ENCODE measurements at places on chromosomes 6 and 20.
A peak's percentile ranks its signal among the peaks of the same experiment; 100 is the strongest.

DNA sequence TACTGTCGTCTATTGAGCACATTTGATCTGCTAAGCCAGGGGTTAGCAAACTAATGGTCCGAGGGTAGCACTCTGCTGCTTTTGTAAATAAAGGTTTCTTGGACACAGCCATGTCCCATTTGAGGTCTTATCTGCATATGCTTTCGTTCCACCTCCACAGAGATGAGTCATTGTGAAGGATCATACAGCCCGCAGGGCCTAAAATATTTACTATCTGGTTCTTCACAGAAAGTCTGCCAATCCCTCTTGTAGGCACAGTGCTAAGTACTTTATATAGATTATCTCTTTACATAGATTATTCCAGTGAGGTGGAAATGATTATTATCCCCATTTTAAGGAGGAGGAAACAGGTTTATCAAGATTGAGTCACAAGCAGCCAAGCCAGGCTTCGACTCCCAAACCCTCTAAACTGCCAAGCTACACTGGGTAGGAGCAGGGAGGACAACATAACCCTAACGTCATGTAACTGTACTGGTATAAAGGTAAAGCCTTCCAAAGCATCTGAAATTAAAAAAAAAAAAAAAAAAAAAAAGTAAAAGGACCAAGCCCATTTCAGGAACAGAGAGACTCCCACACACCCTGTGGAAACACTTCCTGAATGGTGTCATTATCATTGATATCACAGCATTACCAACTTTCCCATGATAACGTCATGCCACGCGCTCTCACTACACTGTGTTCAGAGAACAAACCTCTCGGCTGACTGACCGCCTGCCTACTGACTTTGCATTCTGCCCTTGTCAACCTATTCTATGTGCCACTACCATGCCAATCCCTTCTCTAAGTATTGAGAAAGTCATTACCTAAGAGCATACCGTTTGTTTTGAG lies 101.0 kb downstream of the KIF16B start:
- DNase-seq, result no peak

DNA sequence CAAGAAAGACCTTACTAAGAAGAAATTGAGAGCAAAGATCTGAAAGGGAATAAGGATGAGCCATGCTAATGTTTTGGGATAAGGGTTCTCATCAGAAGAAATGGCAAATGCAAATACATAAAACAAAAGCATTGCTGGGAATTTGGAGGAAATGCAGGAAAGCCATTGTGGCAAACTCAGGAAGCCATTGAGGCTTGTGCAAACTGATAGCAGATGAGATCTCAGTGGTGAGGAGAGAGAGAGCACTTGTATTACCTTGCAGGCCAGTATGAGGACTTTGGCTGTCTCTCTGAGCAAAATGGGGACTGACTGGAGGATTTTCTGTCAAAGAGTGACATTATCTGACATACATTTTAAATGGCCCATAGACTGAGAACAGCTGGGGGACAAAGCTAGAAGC lies 103.0 kb downstream of the ADGRB3 start:
- no peak for DNase-seq

DNA sequence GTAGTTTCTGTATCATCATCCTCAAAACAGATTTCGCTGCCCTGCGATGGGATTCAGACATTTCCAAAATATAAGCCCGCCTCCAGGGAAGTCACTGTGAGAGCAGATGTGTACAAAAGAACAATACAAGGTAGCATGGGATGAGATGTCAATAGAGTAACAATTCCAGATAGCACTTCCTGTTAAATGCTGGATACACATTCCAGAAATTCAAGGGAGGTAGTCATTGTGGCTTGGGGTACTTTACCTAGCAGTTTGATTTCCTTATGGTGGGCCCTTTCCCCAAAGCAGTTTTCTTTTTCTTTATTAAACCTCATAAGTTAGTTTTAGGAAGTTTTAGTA lies 2.5 kb downstream of the RNF217 start:
- DNase-seq, result no peak

- no peak for DNase-seq
Measured at GRCh38 chr6:22513667-22514066, 55.7 kb upstream of the HDGFL1 start.

DNA sequence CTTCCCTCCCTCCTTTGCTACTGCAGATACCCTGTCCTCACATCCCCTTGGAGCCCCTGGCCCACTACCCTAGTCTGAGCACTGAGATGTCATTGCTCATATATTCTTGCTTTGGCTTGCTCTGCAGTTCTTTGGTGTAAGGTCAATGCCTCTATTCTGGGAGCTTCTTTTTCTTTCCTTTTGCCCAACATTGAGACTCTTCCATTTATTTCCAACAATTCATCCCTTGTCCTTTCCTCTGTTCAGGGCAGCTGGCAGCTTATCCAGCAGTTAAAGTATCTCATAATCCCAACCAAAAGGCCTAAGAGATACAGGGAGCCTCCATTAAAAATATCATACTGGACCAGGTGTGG lies 23.6 kb downstream of the L3MBTL1 start:
- no peak for DNase-seq

- DNase-seq, result no peak
Measured at GRCh38 chr6:99014061-99014460, 66.3 kb upstream of the FBXL4 start.

DNA sequence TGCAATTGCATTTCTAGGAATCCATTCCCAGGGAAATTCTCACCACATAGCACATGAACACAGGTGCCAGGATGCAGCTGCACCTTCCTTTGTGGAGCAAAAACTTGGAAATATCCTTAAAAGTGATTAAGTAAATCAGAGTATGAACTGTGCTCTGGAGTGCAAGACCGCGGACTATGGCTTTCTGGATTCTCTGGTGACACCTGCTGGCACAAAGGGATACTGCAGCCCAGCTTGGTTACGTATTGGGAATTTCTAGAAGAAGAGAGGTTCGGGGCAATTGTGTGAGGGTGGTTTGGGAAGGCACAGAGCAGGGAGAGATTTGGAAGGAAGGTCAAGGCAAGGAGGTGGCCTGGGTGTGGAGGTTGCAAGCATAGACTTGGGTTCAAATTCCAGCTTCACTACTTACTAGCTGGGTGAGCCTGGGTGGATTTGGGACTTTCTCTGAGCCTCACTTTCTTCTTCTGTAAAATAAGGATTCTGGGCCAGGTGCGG lies 15.9 kb upstream of the PEDS1 start:
- peak; percentile 85 for DNase-seq

GRCh38 chr6:168225471-168225911 lies 94.1 kb downstream of the DACT2 start:
- no peak for DNase-seq

DNA sequence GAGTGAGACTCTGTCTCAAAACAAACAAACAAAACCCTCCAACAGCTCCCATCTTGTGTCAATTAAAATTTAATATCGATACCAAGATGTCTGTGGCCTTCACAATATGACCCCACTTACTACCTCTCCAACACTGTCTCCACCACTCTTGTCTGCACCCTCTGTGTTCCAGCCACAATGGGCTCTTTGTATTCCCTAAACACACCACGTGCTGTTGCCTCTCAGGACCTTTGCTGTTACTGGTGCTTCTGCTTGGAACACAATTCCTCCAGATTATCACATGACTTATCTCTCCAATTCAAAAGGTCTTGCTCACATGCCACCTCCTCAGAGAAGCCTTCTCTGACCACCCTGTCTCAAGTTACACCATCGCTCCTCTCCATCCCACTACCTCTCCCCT lies 6.0 kb upstream of the HCK start:
- DNase-seq, result no peak

DNA sequence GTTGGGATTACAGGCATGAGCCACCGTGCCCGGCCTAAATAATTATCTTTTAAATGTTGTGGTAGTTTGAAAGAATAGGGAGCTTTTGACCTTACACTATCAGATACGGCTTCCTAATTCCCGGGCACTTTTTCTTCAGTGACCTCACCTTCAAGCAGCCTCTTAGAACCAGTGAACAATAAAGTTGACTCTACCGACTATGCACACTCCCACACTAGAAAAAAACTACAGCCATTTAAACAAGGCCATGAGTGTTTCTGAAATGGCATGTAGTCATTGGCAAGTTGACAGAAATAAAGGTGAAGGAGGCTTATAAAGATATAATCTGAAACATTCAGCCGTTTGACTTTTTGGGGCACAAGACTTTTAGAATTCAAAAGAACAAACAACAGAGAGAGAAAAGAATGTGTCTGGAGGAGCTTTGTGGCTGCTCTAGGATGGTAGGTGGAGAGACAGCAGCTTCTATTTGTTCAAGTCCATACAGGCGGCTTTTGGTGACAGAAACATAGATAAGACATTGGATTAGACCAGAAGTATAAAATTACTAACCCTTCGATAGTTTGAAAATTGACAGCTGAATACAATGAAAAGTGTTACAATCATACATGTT lies 75.2 kb downstream of the GJA1 start:
- DNase-seq, result no peak

DNA sequence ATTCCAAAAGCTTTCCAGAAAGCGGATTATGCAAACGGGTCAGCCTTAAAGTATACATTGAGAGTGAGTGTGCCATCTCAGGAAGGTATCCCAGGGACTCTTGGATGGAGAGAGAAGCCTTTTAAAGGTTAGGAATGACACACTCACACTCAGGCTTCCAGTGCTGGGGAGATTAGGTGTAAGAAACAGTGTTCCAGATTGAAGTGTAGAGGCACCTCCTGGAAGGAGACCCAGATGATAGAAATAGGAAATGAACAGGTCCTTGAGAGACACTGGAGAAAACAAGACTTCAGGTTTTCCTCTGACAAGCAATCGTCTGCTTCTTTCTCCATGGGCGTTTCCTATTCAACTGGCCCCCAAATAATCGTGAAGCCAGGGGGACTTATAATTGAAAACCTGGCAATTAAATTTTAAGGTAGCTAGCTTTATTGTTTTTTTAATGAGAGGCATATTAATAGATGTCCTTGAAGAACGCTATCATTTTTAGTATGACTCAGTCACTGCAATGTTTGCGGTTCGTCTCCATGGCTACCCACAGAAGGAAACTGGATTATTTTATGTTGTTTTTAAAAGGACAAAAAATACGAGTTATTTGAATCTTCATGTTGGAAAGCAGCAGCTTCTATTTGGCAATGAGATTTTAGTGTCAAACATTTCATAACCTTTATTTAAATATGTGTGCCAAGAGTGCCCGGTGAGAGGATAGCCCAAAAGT lies 85.3 kb downstream of the TRMT6 start:
- DNase-seq, result peak; percentile 19

DNA sequence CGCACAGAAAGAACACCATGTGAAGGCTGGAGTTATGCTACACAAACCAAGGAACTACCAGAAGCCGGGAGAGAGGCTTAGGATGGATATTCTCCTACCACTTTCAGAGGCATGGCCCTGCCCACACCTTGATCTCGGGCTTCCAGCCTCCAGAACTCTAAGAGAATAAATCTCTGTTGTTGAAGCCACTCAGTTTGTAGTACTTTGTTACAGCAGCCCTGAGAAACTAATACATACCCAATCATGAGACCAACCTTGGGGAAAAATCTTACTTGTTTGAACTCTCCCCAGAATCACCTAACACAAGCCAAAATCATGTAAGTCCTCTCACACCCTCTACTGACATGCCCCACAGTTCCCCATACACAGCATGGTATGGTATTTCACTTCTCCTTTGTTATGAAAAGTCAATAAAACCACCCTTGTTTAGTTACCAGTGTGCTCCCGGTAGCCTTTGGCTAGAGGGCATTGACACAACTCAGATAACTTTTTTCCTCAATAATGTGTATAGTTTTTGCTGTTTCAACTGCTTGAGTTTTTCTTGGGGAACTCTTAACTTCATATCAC lies 40.7 kb upstream of the SLC2A12 start:
- no peak for DNase-seq

DNA sequence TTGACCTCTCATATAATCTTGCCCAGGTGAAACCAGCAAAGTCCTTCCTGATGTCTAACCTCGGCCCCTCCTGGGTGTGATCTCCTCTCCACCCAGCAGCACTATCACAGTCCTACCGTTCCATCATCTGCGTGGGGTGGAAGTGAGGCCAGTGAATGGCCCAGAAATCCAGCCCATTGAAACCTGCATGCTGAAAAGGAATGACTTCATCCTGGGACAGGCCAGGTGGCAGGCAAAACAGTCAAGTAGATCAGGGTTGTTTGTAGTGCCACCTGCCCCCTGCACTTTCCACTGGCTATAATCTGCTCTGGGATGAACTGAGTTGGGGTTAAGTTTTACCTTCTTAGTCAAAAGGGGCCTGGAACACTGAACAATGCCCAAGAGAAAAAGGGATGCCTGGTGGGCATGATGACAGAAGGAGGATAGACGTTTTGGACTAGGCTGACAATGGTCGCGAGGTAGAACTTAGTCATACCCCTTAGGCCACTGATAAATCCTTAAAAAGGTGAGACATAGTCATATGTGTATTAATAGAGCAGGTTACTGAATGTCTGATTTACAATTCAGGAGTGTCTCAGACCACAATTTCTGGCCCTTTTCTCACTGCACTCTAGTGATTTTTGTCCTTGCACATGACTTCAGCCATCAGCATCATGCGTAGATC lies 8.1 kb upstream of the HSP90AB1 start:
- DNase-seq, result no peak

GRCh38 chr6:157656437-157656997 lies 166.5 kb upstream of the SNX9 start:
- no peak for DNase-seq

GRCh38 chr20:45230631-45231030 lies 9.5 kb downstream of the SEMG2 start:
- DNase-seq, result no peak

DNA sequence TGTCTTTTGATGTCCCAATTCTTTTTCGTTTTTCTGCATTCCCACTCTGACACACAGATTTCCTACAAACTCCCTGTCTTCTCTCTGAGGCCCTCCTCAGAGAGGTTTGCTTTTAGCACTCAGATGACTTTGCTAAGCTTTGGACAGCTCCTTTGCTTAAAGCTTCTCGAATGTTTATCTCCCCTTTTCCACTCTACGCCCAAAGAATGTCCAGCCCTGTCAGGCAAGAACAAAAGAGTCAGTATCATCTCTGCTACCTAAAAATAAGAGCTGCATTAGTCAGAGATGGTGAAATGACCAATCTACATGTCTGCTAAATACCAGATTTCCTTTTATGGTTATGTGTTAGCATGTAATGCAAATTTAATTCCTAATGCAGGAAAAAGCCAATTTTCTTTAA lies 56.8 kb downstream of the PREP start:
- DNase-seq, result no peak

- DNase-seq, result peak; percentile 85
Measured at GRCh38 chr6:34791701-34792604, at the start of gene BLTP3A. Gene BLTP3A (plus strand): TSS chr6:34792083. CDS start chr6:34792251, 168 bp downstream.

- DNase-seq, result peak; percentile 91
Measured at GRCh38 chr20:63639093-63639975, 12.4 kb upstream of the GMEB2 start.

DNA sequence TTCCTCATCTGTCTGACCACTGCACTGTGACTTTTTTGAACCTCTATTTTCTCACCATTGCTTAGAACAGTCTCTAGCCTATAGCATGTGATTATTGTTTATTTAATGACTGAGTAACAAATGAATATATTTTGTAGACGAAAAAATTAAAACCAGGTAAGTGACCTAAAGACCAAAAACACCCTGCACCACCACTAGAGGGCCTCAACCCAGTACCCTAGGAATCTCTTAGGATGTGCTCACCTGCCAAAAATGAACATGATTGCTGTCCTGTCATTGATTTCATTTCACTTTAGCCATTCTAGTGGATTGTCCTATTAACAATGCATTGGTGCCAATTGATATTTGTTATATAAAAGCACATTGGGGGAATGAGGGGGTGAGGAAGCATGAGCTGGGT lies 199.1 kb downstream of the COL9A1 start:
- no peak for DNase-seq
